ENCODE measurements at places on chromosomes 3 and 15. TPM values are rescaled to one million over a fixed set of nuclear protein-coding genes. Genes with fewer than 3 reads are reported as not detected.

- no peak for DNase-seq
Measured at GRCh38 chr15:27241943-27242342, 271.0 kb downstream of the GABRG3 start.

The GUCA1C gene
- not detected for total RNA-seq

- no peak for DNase-seq
Measured at GRCh38 chr3:168024537-168024941, 71.2 kb downstream of the GOLIM4 start.

- DNase-seq: no peak
Measured at GRCh38 chr3:56819016-56819809, 17.5 kb upstream of the ARHGEF3 start.

- DNase-seq: no peak
Measured at GRCh38 chr3:109072194-109072593, 45.7 kb downstream of the MORC1 start.

The MINAR1 gene
- total RNA-seq: 0.16 TPM

DNA sequence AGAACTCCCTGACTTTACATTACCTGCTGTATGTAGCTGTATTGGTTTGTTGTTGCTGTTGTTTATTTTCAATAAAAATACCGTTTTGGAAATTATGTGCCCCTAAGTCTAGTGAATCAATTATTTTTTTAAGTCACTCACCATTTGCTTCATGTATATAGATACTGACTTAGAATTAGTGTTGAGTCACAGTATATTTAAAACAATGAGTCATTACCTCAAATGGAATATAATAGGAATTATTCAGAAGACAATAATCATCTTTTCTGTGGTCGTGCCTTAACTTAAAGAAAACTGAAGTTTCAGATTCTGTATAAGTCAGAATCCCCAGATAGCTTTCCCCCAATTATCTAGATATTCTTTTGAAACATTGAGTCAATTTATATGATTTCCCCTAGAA, 21.0 kb upstream of the ALDH1A2 start:
- DNase-seq: no peak

The CDHR4 gene
- total RNA-seq: not detected

GRCh38 chr3:18883571-18883970, 264.7 kb upstream of the KCNH8 start:
- DNase-seq: no peak

- no peak for DNase-seq
Measured at GRCh38 chr3:54983266-54984099, 55.6 kb upstream of the LRTM1 start.

The GP5 gene
- total RNA-seq: not detected

DNA sequence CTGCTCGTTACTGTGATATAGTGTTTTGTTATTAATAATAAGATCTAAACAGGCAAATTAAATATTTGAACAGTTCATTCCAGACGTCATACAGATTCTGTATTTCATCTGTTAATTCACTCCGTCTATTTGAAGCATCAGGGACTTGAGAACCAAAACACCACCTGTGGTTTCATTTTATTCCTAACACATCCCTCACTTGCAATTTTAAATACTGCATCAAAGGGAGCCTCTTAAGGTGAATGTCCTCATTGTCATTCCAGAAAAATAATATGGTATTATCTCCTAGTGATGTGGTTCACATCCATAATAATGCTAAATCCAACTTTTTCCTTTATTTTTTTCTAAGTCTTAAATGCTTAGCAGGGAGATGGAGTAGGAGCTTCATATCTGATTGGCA, 1390.9 kb upstream of the CADM2 start:
- DNase-seq: no peak

- DNase-seq: no peak
Measured at GRCh38 chr3:120113128-120114116, 19.2 kb upstream of the GSK3B start.

- DNase-seq: no peak
Measured at GRCh38 chr3:106049821-106050220, 181.0 kb upstream of the CBLB start.

GRCh38 chr15:98694161-98694560, 45.8 kb downstream of the IGF1R start:
- no peak for DNase-seq

DNA sequence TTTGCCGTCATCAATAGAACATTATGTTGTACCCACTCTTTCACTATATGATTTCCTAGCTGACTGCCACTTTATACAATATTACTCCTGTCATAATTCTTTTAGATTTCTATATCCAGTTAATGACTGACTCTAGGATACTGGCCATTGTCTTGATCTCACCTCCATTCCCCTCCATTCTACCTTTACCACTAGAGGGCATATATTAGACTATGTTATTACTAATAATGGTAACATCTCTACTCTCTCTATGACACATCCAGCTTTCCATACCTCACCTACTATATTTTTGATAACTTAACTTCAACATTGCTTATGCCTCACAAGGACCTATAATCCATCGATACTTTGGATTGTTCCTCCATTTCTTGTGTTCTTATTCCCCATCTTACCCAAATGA, 31.4 kb upstream of the POU1F1 start:
- DNase-seq: no peak

Measured in breast epithelium (tissue), 4 donors.